ENCODE measurements at places on chromosomes 3 and 15. TPM values are rescaled to one million over a fixed set of nuclear protein-coding genes. Genes with fewer than 3 reads are reported as not detected.

The ZWILCH gene
- 13.7 TPM for total RNA-seq

GRCh38 chr15:56774356-56774755 is 41.0 kb upstream of the ZNF280D start:
- DNase-seq, result no peak

DNA sequence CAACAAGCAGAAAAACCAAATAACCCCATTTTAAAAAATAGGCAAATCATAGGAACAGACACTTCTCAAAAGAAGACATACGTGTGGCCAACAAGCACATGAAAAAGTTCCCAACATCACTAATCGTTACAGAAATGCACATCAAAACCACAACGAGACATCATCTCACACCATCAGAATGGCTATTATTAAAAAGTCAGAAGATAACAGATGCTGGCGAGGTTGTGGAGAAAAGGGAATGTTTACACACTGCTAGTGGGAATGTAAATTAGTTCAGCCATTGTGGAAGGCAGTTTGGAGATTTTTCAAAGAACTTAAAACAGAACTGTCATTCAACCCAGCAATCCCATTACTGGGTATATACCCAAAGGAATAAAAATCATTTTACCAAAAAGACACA is 60.7 kb downstream of the ABI3BP start:
- no peak for DNase-seq

DNA sequence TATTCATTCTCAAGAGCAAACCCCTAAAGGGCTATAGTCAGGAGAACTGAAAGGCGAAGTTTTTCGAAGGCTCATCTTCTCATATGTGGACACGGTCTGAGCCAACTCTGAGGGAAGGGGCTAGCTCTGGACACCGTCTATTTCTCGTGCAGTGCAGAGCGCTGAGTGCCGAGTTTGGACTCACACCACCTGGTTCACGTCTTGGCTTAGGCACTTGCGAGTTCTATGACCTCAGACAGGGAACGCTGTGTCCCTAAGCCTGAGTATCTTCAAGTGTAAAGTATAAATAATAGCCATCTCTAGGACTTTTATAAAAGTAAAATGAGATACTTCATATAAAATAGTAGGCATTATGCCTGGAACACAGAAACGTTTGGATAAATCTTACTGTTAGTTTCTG is 223.7 kb downstream of the FMN1 start:
- DNase-seq, result no peak

DNA sequence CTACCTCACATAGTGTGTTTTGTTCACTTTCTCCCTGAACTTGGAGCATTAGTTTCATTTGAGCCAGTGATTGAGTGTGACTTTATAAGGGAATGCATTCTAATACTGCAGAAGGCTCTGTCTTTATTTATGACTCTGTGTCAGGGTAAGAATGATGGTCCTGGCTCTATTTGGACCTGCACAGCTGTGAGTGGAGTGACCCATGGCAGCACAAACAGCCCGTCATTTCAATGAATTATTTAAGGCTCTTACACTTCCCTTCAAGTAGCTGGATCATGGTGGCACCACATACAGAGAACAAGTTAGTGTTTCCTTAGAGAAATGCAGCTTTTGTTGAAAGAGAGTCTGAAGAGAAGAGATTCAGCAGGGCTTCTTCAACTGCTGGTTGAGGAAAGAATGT is 16.4 kb downstream of the TMEM108 start:
- no peak for DNase-seq

The SATB1 gene
- total RNA-seq, result 23.0 TPM

The TRNT1 gene
- total RNA-seq, result 51.3 TPM

DNA sequence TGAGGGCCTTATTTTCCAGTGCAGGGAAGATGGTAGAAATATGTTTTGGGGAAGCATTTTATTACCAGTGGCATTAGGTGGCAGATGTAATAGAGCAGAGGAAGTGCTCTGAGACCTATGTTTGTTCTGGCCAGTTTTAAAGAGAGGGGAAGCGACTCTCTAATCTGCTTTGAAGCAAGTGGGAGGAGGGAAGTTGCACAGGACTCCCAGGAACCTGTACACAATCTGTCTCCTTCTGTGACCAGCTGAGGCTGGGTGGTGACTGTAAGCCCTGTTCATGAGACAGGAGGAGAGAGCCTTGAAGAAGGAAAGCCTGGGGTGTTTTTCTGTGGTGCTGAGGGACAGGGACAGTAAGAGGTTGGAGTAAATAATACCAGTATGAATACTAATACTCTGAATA is 60.5 kb downstream of the LPP start:
- DNase-seq, result no peak

The TSEN2 gene
- total RNA-seq, result 15.9 TPM

The RTP3 gene
- not detected for total RNA-seq

The OXTR gene
- total RNA-seq, result 2.5 TPM

- no peak for DNase-seq
Measured at GRCh38 chr15:87681104-87681503, 575.4 kb downstream of the NTRK3 start.

The LRRC31 gene
- total RNA-seq, result not detected

The IQSEC1 gene
- total RNA-seq, result 260 TPM

The RPSA gene
- 2,952 TPM for total RNA-seq

DNA sequence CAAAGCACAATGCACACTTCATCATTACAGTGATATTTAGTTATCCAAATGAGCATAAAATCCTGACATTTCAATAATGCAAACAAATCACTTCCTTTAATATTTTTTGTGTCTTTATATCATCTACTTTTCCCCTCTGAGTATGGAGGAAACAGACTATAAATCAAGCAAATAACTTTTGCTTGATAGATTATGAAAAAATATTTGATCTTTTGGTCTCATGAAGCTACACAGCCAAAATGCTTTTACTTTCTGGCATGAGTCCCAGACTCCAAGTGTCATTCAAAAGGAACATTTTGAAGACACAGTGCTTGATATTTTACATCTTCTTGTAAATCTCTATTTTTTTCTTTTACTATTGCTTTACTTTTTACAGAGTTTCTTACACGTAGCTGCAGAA is 215.3 kb upstream of the ROBO1 start:
- DNase-seq, result no peak

The RBP2 gene
- not detected for total RNA-seq

DNA sequence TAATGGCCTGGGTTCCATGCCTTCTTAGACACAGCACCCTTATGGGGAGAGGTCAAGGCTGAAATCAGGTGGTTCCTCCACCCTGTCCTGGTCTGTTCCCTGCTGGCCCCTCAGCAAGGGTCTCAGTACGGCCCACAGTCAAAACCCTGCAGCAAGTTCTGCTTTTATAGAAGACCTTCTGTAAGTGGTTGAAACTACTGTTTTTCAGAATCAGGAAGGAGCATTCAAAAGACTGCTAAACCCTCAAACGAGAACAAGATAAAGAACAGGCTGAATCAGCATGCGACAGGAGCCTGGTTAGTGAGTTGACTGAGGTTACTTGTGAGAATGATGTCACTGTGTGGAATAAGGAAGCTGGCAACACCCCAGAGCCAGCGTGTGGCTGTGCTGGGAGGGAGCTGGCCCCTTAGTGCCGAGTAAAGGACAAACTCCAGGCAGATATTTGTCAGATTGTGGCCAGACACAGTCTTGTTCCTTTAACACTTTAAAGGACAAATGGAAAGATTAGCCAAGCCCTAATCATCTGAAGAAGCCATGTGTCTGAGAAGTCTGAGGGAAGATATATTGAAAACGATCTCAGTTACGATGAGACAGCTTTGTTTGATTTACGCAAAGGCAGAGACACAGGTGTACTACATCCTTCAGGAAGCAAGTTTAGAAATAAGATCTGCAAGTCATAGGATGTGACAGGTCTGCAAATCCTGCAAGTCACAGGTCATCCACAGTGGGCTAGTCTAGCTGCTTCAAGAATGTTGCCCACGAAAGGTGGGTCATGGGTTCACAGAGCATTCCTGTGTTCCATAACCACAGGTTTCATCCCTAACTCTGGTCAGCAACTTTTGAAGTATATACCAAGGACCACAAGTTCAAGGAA is 54.0 kb downstream of the B3GNT5 start:
- DNase-seq, result no peak

The AADACL2 gene
- total RNA-seq, result not detected

DNA sequence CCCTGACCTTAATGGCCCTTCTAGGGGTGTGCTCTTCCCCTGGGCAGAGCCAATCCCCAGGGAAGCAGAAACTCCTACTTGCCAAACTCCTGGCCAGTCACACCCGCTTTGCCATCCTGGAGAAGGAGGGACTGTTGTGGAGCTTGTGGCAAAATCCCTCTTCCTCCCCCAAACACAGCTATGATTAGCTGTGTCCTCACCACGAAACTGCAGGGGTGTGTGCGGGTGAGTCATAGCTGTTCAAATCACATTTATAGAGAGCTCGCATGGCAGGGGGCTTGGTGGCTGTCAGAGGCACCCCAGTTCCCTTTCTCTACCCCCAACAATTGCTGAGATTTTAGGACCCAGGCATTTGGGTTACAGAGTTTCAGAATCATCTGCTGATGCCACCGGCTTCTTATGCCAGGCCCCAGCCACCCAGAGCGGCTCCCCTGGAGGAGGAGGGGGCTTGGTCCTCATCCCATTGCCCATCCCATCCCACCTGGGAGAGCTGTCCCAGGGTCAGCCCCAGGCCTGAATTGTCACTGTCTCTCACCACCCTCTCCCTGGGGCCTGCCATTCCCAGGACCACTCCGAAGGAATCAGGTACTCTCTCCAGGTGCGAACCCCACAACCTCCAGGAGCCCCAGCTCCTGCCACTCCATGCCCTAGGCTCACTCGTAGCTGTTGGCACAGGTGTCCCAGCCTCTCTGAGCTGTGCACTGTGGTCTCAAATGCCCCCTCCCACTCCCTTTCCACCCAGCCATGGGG is 28.8 kb upstream of the MAGEF1 start:
- DNase-seq, result no peak

DNA sequence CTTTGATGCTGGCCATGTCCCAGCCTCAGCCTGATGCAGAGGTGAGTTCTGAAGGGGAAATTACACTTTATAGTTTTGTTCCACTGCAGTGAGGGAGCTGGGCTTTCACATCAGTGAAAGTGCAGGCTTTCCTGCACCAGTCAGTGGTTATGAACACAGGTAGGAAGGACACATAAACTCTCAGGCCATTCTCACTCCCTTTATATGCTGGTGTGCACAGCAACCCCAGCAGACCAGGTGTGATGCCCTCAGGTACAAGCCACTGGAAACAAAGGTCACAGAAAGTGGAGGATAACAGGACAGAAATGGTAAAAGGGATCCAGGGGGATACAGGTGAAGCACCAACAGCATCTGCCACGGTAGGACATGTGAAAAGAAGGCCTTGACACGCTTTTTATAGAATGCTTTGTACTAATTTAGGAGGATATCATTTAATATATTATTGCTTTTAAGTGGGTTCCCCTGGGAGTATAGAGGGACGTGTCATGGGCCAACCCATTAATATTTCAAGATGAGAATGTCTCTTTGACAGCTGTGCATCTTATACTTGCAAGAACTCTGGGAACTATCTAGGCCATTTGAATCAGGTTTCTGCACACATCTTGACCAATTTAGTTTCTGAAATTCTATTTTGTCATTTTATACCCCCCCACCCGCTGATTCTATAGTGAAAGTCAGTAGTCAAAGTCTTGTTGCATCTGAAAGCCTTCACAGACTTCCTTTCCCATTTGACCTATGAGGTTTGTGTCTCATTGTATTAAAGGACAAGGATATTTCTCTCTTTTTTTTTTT is 25.0 kb upstream of the BLM start:
- DNase-seq, result no peak

DNA sequence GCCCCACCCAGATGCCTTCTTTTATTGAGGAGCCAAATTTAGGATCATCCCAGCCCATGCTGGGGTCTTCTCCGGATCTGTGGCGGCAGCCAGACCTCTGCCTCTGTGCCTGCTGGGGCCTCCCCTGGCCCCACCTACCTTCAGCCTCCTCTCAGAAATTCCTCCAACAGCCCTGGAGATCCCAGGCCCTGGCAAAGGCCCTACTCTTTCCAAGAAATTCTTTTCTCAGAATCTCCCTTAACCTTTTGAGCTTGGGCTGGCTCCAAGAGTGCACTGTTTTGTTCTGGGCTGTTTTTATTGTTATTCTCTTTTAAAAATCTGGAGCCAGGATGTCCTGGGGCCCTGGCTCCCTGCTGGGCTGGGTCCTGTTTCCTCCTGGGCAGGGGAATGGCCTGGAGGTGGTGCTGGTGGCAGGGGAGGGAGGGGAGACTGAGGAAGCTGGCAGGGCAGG is 57.8 kb downstream of the GRIP2 start:
- no peak for DNase-seq

- DNase-seq, result no peak
Measured at GRCh38 chr3:114553949-114554593, 260.2 kb downstream of the TIGIT start.

- no peak for DNase-seq
Measured at GRCh38 chr15:43913026-43913780, 86.4 kb downstream of the WDR76 start.

DNA sequence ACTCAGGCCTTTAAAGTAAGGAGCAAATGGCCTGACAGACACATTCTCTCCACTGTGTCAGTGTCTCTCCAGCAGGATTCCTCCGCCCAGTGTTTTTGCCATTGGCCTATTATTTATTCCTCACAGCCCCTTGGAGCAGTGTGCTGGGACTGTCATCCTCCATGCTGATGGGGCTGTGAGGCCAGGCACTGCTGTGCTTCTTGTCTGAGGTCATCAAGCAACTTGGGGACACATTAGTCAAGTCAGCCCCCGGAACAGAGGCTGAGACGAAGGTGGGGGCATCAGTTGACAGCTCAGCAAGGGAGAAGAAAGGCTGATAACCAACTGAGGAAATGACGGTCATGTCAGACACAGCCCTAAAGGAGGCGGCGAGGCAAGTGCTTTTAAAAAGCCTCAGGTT is 67.4 kb downstream of the XXYLT1 start:
- no peak for DNase-seq

The P2RY14 gene
- total RNA-seq, result 0.88 TPM

- no peak for DNase-seq
Measured at GRCh38 chr3:172982736-172983364, 158.2 kb downstream of the SPATA16 start.

DNA sequence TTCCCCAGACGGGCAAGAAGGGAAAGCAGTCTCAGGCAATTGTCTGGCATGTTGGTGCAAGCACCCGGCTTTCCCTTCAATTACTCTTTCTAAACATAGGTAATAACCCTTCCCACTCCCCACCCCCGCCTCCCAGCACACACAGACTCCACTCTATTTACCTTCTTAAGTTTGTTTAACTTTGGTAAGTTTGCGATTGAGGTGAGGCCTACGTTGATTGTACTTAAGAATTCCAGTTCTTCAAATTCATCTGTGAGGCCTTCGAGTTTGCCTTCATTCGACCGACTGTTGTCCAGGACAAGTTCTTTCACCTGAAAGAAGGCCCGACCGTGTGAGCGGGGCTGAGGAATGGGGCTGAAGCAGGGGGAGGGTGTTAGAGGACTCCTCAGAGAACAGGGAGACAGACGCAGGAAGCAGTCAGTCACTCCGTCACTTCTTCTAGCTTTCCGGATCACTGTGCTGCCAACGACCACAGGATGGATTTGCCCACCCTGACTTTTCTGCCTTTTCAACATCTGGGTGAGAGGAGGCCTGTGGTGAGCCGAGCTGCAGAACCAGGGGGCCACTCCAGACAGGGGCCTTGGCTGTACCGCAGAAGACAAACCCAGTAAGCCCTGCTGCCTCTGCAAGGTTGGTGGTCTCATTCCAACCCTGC is 33.0 kb downstream of the ANP32A start:
- no peak for DNase-seq
